ENCODE measurements at places on chromosomes 4 and X.

DNA sequence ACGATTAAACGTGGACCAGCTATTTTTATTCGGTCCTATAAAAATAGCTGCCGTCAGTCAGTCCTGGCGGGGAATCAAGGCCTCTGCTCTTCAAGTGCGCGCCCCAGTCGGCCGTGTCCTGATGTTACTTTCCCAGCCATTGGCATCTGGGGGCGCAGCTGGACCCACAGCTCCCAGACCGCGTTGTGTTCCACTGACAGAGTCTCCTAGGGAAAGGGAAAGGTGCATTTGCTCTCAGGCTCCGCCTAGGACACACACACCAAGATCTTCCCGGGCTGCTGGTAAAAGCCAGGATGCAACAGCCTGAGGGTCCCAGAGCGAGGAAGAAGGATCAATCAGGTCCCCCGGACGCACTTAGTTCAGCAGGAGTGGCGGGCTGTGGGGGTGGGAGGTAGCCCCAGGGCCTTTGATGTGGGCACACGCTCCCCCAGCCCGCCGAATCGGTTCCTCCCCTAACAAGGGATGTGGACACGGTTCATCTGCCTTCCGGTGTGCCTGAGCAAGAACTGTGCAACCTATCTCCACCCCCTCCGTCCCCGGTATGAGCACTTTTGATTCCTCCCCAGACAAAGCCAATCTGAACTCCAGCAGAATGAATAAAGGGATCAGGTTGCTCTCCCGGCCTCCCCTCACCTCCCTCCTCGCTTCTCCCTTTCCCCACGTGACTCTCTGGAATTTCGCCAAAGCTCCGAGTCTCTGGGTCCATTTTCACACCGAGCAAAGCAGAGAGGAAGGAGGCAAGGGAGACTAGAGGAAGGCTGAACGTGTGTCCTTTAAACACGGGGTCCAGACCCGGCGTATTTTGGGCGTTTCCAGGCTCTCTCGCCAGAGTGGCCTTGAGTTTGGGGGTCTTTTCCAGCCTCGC, 626 bp upstream of the FRAS1 start:
- peak; percentile 58 for DNase-seq

DNA sequence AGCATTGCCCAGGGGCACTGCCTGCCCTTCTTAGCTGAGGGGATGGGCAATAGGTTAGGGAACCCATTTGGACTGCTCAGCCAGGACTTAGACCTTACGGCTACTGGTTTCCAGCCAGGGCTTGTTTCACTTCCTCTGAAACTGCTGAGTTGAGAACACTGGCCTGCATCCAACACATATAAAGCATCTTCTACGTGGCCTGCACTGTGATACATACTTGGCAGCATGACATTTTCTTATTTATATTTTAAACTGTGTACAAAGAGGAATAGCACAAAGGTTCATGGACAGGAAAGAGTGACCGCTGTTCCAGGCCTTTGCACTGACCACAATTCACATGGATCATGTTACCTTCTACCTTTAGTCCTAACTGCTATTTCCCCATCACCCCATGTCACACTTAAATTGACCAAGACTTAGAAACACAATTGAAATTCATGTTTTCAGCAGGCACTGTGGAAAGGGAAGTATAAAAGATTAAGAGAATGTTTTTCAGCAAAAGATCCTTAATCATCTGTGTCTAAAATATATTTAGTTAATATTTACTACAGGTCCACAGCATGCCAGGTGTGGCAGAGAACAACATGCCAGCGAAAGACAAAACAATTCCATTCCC, 43.7 kb downstream of the NLGN4X start:
- no peak for DNase-seq

DNA sequence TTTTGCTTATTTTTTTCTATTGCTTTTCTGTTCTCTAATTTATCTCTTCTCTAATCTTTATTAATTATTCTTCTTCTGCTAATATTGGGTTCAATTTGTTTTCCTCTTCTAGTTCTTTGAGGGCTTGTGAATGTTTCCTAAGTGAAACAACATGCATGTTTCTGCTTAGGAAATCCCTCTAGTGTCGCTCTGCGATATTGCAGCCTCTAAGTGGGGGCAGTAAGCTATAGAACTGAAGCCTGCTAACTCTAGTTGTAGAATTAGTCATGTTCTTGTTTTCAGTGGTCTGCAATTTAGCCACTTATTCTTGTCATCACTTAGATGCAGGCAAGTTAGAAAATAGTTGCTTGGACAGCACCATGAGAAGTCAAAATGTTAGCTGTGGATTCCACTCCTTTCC, 222.6 kb downstream of the SPIN4 start:
- DNase-seq, result no peak

- DNase-seq, result peak; percentile 39
Measured at GRCh38 chrX:39688576-39689375, 409.0 kb downstream of the BCOR start.

- no peak for DNase-seq
Measured at GRCh38 chrX:46730765-46731164, 28.2 kb downstream of the SLC9A7 start.

DNA sequence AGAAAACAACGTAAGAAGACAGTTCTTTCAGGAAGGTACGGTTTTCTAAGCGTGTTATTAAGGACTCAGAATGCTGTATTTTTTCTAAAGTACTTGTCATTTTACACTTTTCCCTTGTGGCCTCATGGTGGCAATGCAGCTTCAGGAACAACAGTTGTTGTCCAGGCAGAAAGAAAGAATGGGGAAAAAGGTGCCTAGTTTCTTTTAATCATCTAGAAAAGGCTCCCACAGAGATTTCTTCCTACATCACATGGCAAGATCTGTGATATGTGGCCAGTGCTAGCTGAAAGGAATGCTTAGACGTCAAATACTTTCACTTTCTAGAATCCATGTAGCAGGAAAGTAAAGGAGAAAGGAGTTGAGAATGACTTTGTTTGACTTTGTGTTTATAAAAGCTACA, 49.0 kb upstream of the TRAM1L1 start:
- no peak for DNase-seq

DNA sequence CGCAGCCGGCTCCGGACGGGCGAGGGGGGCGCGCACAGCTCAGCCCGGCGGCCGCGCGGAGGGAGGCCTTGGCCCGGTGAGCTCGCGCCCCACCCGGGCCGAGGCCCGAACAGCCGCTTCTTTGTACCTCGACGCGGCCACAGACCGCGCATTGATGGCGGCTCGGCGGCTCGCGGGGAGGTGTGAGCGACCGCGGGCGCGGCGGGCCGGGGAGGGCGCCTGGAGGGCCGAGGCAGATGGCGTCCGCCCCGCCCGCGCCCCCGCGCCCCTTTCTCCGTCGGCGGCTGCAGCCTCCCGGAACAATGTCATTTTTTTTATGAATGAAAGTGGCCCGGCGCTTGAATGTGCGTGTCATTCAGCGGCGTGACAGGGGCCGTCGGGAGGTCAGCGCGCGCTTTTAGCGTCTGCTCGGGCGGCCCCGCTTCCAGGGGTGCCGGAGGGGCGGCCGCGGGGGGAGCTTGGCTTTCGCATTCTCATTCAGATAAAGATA, 1.8 kb downstream of the FGFR3 start:
- no peak for DNase-seq

DNA sequence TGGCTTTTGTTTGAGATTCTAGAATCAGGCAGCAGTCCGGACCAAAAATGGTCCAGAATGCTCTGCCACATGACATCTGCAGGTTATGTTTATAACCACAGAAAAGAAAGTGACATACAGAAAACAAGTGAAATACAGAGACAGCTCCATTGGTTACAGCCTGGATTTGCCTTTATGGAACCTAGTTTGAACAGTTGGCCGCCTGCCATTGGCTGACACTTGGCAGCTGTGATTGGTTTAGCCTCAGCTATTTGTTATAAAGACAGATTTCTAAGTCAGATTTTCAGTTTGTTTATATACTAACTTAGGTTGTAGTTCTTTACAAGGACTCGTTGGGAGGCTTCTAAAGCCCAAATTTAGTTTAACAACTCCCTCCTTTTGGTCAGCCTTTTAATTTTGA, 40.8 kb upstream of the IL9R start:
- no peak for DNase-seq

- DNase-seq, result no peak
Measured at GRCh38 chrX:123454712-123455431, 270.8 kb downstream of the GRIA3 start.

DNA sequence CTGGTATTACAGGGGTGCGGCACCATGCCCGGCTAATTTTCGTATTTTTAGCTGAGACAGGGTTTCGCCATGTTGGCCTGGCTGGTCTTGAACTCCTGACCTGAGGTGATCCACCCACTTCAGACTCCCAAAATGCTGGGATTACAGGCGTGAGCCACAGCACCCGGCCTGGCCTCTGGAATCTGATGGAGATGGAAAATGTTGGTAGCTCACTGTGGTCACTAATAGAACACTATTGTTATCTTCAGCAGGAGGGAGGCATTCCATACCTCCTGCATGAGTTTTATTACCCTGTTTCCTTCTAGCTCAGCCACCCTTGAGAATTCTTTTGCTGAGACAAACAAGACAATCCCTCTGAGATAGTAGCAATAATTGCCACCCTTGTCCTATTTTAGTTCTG, 105.0 kb downstream of the SHROOM3 start:
- no peak for DNase-seq

DNA sequence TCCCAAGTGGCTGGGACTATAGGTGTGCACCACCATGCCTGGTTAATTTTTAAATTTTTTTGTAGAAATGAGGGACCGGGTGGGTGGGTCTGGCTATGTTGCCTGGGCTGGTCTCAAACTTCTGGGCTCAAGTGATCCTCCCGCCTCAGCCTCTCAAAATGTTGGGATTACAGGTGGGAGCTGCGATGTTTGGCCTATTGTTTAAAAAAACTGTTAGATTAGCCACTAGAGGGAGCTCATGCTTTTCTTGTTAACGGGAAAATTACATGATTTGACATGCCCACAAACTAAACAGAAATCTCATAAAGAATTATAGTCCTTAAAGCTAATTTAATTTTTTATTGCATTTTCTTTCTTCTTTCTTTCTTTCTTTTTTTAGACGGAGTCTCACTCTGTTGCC, 5.0 kb upstream of the SDAD1 start:
- DNase-seq, result no peak

GRCh38 chr4:4618847-4619246, 77.0 kb upstream of the STX18 start:
- no peak for DNase-seq

DNA sequence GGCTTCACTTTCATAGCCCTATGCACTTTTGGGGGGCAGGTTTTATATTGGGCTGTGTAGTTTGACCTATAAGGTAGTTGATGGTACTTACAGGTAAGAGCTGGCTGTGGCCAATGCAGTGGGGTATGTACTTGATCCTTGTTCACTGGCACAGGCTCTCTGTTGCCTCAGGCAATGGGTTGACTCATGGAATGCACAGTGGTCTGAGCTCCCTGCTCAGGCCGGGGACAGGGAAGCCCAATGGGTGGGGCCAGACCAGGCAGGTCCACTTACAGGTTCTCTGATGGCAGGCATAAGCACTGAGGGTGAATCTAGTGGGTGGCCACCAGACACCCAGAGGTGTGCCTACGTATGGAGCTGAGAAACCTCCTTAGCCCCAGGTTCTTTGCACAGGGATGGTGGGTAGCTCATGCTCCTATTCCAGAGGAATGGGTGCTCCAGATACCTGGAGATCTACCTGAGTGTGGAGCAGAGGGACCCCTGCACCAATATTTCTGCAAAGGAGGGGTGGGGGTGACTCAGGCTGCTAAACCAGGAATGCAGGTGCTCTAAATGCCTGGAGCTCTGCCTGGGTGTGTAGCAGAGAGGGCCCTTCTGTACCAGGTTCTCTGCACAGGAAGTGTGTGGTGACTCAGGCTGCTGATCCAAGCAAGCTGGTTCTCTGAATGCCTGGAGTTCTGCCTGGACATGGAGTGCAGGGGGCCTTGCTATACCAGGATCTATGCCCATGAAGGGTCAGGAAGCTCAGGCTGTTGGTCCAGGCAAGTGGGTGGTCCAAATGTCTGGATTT, 52.3 kb downstream of the IL1RAPL2 start:
- no peak for DNase-seq

GRCh38 chrX:139201924-139202323, 328.6 kb upstream of the F9 start:
- no peak for DNase-seq

GRCh38 chrX:75038925-75039324, 113.7 kb upstream of the NEXMIF start:
- no peak for DNase-seq

DNA sequence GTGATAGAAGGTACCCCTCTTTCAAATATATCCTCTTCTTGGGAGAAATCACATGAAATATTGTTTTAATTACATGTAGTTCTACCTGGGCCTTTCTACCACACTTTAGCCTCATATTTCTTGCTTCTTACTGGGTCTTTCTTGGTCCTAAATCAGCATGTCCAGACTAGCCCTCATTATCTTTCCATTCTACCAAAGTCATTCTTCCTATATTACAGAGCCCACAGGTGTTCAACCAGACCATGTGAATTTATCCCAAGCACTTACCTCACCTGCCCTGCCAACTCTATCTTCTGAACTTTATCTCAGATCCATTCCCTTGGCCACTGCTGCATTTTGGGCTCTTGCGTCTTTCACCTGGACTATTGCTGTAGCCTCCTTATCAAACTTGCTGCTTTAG, 11.8 kb upstream of the SOWAHB start:
- no peak for DNase-seq

DNA sequence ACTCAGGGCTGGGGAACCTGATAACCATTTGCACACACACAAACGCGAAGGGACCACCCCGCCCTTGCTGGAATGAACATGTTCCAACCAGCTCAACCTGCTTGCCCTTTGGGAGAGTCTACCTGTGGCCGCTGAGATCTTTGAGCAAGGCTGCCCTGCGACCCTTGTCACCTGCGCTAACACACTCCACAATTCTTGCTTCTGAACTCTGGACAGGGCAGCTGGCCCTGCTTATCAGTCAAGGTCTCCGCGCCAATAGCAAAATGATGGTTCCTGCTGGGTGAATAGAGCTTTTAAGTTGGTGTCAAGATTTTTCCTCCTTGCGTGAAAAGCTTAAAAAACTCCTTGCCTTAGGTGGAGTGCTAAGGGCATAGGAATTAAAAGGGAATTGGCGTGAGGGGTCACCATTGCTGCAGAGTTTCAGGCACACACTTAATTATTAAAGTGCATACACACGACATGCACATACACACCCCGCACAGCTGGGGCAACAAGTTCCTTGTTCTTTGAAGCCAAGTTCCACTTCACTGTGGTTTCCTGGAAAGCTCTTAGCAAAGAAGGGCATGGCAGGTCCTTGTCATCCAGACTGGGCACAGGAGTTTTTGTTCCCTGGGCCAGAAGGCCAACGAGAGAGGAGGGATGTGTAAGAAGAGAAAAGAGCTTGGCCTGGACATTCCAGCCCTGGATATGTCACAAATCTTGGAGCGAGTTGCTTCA, 207.7 kb downstream of the STIM2 start:
- no peak for DNase-seq

DNA sequence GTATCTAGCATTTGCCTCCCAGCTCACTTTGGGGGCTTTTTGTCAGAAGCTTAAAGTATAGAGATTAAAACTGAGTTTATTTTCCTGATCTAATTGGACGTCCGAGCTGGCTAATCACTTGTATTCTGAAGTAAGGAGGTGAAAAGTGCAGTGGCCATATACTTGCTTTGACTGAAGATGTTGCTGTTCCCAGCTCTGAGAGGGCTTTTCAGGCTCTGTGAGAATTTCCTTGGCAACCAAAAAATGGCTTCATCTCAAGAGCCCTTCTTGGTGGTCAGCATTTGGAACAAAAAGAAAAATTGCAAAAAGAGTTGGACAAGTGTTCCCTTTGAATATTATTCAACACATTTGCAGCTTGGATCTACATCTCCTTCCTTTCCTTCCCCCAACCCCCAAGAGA, 67.0 kb downstream of the SLC4A4 start:
- DNase-seq, result no peak

All from activated naive CD8-positive, alpha-beta T cell treated with anti-CD3 and anti-CD28 coated beads, Interleukin-2, amount 10 ng/mL, durations not matched to agents 7 days and 5 days (primary cell).